ENCODE measurements at places on chromosomes 4 and X.

DNA sequence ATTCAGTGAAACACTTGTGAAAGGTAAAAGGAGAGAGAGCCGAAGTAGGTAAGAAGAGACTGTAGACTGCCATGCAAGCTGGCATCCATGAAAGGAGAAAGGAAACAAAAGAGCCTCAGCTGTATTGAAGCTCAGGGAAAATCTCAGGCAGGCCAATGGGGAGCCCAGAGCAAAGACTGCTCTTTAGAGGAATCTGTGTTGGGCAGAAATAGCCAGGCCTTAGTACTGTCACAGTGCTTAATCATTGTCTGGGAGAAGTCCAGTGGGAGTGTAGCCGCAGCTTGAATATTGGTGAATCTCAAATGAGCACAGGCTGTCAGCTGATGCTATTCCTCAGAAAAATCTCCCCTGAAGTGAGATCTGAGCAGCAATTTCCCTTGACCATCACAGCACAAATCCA lies 27.6 kb downstream of the CYLC1 start:
- DNase-seq: no peak

GRCh38 chr4:85151786-85152185 lies 185.3 kb upstream of the WDFY3 start:
- no peak for DNase-seq

- DNase-seq: peak; percentile 76
Measured at GRCh38 chrX:129905787-129906580, at the start of gene UTP14A. Gene UTP14A, plus strand, starts transcription at chrX:129906164. Its CDS starts 47 bp downstream, at chrX:129906211.

DNA sequence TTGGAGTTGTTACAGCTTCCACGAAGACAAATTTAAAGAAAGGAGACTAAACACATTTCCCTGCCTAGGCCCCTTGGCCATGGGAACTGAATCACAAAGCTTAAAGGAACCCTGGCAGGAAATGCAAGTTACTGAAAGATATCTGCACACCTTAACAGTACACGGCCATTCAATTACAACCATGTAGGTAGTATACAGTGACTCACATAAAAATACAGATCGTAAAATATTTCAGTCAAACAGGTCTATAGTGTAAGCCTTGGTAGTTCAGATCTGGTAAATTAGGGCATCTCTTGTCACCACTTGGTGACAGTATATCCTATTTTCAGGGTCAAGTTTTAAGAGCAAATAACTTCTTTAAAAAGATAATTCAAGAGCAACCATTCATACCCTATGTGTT lies 112.0 kb downstream of the ATG4A start:
- DNase-seq: no peak

- no peak for DNase-seq
Measured at GRCh38 chr4:72067051-72067450, 35.3 kb downstream of the NPFFR2 start.

DNA sequence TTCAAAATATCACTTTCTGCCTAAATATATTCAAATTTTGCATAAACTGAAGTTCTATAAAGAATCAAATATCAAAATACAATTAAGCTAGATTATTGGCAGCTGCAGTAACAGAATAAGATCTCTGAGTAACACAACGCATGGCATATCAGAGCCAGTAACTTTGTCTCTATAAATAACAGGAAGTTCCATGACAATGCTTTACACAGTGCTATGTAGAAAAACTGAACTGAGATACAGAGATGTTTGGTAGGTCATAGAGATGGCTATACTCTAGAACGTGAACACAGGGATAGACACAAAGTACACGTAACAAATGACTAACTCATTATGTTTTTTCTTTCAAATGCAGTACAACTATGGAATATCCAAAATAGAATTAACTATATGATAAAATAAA lies 18.2 kb downstream of the UBE2D3 start:
- no peak for DNase-seq

Measured in NCI-H446 (cell line).